ENCODE measurements at places on chromosomes 5 and 9. TPM values are rescaled to one million over a fixed set of nuclear protein-coding genes. Genes with fewer than 3 reads are reported as not detected.

IRX1 gene
- 5.4 TPM for total RNA-seq

DNA sequence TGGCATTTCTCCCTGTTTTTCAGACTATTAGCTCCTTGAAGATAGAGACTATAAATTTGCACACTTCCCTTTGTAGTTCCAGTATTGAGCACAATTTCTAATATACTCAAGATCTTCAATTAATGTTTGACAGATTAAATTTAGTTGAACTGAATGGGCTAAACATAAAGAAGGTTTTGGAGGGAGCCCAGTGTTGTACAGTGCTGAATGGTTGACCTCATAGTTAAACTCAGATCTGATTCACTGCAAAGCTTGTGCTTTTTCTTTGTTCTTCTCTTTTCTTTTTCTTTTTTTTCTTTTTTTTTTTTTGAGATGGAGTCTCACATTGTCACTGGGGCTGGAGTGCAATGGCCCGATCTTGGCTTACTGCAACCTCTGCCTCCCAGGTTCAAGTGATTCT is 411.7 kb upstream of the ZNF462 start:
- no peak for DNase-seq

- no peak for DNase-seq
These were observed 18.0 kb downstream of the GFI1B start for GRCh38 chr9:132996526-132996925.

INSL4 gene
- not detected for total RNA-seq

DNA sequence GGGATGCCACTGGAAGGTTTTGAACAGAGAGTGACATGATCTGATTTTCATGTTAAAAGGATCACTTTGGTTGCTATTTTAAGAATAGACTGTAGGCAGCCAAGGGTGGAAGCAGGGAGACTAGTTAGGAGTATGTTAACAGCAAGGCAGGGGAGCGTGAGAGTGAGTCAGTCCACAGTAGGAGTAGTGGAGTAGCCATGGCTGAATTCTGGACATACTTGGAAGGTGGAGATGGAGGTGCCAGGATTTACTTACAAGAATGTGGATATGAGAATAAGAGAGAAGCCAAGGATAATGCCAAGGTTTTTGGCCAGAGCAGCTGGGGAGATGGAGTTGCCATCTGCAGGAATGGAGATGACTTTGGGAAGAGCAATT is 118.8 kb downstream of the GALNT10 start:
- DNase-seq, result peak; percentile 78

Measured in A172 (cell line).